ENCODE measurements at places on chromosomes 12 and 14.
A peak's percentile ranks its signal among the peaks of the same experiment; 100 is the strongest.

GRCh38 chr12:25308756-25309155 is 58.0 kb upstream of the KRAS start:
- DNase-seq = no peak

DNA sequence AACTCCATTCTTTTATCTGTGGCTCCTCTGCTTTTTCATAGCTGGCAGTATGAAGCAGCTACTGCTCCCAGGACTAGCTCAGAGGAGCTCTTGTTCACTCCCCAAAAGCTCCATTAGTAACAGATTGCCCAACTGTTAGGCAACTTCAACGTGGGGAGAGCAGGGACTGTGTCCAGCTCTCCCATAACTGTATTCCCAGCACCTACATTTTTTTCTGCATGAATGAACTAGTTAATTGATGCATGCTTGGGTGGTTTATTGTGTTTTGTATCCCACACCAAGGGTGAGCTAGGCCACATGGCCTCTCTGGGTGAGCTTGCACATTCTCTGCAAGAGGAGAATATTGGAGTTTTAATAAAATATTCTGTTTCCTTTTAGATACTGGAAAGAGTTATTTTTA is 15.2 kb downstream of the STON2 start:
- DNase-seq = no peak

DNA sequence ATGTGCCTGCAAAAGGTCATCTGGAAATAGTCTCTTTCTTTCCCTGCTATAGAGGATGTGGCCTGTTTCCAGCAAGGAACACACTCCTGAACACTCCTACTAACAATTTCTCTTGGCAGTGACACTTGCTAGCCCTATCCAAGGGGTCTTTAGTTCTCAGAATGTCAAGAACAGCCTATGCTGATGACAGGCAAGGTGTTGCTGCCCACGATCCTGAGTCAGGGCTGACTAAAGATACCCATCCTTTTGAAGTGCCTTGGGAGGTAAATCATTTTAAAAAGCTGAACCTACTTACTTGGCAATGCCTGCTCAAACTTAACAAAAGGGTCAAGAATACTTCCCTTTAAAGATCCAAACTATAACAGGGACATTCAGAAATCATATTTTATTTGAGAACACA is 1146.4 kb downstream of the VRK1 start:
- DNase-seq = no peak

DNA sequence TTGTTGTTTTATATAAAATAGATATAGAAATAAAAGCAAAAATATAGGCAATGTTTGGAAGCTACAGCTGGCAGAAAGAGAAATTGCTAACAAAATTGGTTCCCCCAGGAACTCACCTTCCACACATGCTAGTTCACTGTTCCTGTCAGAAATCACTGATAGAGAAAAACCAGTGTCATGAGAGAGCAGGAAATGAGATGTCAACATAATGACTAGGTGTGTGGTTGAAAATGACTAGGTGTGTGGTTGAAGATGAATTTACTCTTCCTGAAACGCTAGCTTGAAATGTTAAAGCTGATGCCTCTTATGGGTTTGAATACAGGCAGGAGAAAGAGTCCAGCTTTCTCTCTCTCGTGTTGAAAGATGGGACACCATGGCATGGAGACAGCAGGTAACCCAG is 216.3 kb downstream of the C12orf42 start:
- no peak for DNase-seq

GRCh38 chr12:115386946-115387345 is 703.0 kb upstream of the TBX3 start:
- DNase-seq = peak; percentile 53

- DNase-seq = no peak
Measured at GRCh38 chr12:115158816-115159215, 474.8 kb upstream of the TBX3 start.

GRCh38 chr14:69079747-69080146 is 73.2 kb downstream of the DCAF5 start:
- DNase-seq = no peak

GRCh38 chr14:101480022-101480746 is 81.1 kb upstream of the DIO3 start:
- DNase-seq = no peak

DNA sequence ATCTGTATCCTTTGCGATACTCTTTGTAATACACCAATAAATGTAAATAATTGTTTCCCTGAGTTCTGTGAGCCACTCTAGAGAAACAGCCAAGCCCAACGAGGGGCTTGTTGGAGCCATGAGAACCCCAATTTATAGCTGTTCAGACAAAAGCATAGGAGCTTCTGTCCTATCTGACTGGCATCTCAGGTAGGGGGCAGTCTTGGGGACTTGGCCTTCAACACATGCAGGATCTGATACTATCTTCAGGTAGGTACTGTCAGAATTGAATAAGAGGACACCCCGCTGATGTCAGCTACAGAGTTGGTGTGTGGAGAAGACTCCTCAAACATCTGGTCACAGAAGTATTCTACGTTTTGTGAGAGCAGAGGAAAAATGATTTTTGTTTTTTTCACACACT is 25.3 kb downstream of the TXNDC16 start:
- no peak for DNase-seq

GRCh38 chr14:83294941-83295340 is 1761.3 kb upstream of the SEL1L start:
- DNase-seq = no peak

DNA sequence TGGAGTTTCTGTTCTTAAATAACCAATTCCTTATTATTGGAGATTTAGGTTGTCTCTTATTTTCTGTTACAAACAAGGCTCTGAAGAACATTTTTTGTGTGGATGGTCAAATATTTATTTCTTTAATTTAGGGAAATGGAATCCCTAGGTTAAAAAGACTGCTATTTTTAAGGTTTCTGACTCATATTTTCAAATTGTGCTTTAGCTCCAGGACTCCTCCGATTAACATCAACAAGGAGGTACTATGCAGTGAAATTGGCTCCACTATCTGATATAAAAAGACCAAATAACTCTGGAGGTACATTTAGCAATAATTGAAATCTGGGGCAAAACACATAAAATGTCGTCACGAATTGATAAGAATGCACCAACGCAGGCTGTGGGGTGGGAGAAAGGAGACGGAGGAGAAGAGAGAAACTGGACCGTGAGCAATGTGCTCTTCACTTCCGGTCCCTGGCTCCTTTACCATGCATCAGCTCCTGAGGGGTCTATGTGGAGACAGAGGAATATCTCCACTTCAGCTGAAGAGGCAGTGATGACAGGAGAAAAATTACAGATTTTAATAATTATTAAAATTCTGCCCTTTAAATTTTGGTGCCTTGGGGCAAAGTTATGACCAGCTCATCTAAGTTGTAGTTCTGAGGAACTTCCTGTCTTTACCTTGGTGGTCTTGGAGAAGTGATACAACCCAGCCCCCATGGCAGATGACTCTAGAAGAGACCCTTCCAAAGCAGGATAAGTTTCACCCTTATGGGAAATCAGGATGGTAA is 90.2 kb upstream of the BTG1 start:
- DNase-seq = no peak

DNA sequence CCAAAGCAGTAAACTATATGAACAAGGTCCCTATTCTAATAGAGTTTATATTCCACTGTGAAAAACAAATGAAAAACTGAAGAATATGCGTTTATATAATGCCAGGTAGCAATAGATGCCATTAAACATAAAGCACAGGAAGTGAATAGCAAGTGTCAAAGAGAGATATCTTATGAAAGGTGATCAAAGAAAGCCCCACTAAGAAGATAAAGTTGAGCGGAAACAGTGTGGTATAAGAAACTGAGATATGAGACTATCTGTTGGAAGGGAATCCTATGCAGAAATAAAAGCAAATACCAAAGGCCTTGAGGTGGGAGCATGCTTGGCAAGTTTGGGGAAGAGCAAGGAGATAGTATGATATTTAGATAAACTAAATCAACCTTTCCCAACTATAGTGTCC is 123.1 kb upstream of the FAR2 start:
- DNase-seq = no peak

- no peak for DNase-seq
Measured at GRCh38 chr14:39367387-39367751, 64.9 kb downstream of the FBXO33 start.

DNA sequence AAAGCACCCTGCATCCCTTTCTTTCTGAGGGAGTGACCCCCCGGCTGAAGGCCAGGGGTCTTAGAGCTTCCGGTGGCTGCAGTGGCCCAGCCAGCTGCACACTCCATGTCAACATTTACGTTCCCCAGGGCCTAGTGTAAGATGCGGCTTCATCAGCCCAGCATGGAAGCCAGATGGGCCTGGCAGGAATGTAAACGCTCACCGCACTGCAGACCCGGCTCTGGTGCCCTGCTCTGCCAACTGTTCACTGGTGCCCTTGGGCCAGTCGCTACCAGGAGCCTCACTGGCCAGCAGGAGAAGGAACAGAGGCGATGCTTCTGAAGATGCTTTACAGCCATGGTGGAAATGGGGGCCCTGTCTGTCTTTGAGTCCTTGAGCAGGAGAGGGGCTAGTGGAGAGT is 8.6 kb upstream of the TMEM119 start:
- no peak for DNase-seq
